ENCODE measurements at places on chromosomes 11 and 22.

GRCh38 chr11:43901551-43901950, 20.9 kb downstream of the ALKBH3 start:
- DNase-seq = no peak

GRCh38 chr11:34727228-34727737, 106.4 kb downstream of the EHF start:
- DNase-seq = no peak

- DNase-seq = no peak
Measured at GRCh38 chr11:106288822-106289387, 211.4 kb downstream of the AASDHPPT start.

- no peak for DNase-seq
Measured at GRCh38 chr11:15551901-15552851, 437.5 kb downstream of the INSC start.

GRCh38 chr11:64536997-64537396, 54.0 kb upstream of the SLC22A12 start:
- no peak for DNase-seq

DNA sequence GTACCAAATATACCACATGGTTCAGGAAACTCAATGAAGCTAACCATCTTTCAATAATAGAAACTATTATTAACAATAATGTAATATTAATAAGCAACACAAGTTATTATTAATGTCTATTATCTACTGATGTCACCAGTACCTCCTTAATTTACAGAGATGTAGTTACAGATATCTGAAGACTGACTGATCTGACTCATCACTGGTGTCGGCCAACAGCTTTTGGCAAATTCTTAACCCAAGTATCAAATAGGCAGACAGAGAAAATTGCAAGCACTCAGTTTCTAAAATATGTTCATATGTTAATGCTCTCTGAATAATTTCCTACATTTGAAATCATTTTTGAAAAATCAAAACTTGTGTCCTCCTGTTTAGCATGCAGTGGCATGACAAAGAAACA, 100.4 kb upstream of the DDI1 start:
- DNase-seq = no peak

GRCh38 chr11:112967082-112967481, 5.9 kb downstream of the NCAM1 start:
- DNase-seq = no peak

DNA sequence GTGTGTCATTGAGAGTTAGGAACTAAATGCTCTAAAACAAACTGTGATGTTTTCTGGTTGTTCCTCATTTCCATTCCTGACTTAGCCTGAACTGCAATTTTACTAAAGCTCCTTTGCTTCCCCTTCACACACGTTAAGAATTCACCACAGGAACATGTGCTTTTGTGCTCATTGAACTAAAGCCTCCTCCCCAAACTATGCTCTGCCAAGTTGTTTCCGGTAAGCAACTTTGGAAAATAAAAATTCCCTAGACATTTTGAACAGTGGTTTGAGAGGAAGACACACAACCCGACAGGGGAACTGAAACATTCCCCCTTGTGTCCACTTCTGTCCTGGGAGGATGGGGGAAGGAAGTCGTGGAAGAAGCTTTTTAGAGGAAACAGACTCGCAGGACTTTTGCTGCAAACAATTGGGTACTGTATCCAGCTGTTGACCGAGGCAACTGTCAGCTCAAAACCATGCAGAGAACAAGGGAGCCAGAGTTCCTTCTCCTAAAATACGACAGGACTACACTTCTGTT, 66.9 kb downstream of the GAB2 start:
- DNase-seq = no peak

DNA sequence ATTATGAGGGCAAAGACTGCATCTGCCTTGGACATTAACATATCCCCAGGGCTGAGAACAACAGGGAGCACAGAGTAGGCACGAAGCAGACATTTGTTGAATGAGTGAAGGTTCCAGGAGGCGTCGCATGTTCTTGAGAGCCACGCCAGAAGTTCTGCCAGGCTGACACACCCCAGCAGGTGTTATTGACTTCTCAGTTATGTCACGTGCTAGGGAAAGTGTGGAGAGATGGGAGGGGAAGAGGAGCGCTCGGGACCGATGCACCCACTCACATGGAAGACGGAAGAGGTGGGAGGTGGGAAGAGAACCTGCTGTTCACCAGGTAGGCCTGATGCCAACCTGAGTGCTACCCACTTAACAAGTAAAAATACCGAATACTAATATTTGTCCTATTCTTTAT, 232.8 kb downstream of the LARGE1 start:
- DNase-seq = no peak

GRCh38 chr22:46043816-46044620, 67.1 kb upstream of the WNT7B start:
- DNase-seq = no peak

- DNase-seq = no peak
Measured at GRCh38 chr11:34337016-34337415, 20.8 kb downstream of the ABTB2 start.

DNA sequence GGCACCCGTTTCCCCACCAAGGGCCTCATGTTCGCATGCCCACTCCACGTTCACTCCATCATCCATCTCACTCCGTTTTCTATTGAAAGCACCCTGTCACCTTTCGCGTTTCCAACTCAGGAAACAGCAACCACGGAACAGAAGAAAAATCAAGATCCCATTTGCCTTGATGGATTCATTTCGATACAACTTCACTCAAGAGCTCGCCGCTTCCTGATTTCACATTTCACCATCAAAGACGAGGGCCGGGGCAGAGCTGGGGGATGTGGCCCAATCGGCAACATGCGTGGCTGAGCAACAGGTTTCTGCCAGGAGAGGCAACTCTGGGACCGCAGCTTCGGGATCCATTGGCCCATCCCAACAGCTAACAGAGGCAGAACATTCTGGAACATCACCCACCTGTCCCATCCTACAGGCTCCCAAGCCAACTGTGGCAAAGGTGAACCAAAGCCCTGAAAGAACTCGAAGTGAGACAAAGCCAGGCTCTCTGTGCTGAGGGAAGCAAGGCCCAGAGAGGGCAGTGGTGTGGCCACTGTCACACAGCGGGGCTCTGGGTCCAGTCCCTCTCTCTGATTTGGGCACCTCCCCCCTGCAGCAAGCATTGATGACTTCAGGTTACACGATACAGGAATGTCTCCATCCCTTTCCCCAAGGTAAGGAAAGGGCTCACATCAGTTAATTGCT, 36.2 kb upstream of the CD5 start:
- no peak for DNase-seq

DNA sequence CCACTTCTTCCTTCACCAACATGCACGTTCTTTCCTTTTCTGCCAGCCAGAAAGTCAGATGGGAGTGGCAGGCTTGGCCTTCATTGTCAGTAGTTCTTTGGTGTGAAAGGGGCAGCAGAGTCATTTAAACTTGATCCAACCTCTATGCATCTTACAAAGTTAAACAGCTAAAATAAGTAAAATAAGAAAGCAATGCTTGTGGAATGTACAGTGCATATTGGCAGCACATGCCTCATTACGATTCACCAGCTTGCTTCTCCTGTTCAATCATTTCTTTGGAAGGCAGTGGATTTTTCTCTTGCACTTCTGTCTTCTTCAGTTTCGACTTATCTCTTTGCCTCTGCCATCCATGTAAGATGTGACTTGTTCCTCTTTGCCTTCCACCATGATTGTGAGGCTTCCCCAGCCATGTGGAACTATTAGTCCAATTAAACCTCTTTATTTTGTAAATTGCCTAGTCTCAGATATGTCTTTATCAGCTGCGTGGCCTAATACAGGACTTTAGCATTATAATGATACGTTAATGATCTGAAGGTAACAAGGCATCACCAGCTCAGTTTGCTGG, 14.8 kb downstream of the LGALS12 start:
- no peak for DNase-seq

- no peak for DNase-seq
Measured at GRCh38 chr11:105201166-105201565, 61.6 kb upstream of the CARD18 start.

DNA sequence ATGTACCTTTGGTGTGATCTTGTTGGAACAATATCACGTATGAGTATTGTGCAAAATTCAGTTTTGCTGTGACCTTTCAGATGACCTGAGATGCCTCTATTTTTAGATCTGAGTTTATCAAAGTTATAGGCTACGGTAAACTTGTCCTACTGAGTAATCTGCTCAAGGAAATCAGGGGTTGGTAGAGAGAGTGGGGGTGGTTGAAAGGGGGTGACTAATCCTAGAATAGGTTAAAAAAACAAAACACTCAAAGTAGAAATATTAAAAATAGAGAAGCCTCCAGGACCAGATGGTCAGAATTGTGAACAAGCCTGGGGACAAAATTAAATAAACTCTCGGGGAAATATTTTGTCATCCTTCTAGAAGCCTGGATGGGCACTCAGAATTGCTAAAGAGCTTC, 59.9 kb upstream of the C11orf87 start:
- DNase-seq = peak; percentile 13

GRCh38 chr11:121104312-121104762, 3.3 kb downstream of the TECTA start:
- no peak for DNase-seq

- DNase-seq = no peak
Measured at GRCh38 chr11:35330931-35331330, 88.4 kb downstream of the SLC1A2 start.

- no peak for DNase-seq
Measured at GRCh38 chr11:57604296-57605027, 7.0 kb downstream of the SERPING1 start.

DNA sequence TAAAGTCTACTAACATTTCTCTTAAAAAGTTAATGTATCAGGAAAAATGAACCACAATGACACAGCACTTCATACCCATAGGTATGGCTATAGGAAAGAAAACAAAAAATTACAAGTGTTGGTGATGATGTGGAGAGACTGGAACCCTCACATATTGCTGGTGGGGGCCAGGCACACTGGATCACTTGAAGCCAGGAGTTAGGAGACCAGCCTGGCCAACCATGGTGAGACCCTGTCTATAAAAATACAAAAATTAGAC, 26.7 kb downstream of the TCF20 start:
- no peak for DNase-seq

DNA sequence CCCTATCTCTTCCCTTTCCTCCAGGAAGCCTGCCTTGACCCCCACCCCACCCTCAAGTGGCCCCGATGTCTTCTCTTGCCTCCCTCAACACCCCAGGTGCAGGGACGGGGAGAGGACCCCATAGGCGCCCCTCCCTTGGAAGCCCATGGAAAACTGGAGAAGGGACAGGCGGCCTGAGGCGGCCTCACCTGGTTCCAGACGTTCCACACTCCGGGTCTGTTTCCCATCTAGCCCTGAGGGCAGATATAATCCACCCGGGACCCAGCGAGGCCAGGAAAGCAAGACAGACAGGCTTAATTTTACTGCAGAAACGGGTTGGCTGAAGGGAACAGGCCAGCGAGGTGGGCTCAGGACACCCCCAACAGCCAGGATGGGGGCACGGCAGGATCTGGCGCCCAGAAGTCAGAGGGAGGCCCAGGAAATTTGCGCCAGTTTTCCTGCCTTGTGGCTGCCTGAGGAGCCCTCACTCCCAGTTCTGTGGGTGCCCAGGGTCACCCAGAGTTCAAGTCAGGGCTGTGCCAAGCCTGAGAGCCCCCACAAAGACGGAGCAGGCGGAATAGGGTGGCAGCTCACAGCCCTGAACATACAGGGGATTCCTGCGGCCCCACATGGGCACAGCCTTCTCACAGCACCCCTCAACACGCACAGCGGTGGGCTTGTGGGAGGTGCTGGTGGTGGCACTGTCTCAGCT, 3.0 kb upstream of the SIGIRR start:
- no peak for DNase-seq

GRCh38 chr22:39938509-39939111, 21.6 kb upstream of the TMA7B start:
- no peak for DNase-seq

- no peak for DNase-seq
Measured at GRCh38 chr11:107011977-107012376, 6.3 kb downstream of the GUCY1A2 start.

GRCh38 chr11:94031625-94032024, 10.5 kb downstream of the HEPHL1 start:
- DNase-seq = no peak

- DNase-seq = no peak
Measured at GRCh38 chr22:17476838-17477237, 86.5 kb upstream of the SLC25A18 start.

DNA sequence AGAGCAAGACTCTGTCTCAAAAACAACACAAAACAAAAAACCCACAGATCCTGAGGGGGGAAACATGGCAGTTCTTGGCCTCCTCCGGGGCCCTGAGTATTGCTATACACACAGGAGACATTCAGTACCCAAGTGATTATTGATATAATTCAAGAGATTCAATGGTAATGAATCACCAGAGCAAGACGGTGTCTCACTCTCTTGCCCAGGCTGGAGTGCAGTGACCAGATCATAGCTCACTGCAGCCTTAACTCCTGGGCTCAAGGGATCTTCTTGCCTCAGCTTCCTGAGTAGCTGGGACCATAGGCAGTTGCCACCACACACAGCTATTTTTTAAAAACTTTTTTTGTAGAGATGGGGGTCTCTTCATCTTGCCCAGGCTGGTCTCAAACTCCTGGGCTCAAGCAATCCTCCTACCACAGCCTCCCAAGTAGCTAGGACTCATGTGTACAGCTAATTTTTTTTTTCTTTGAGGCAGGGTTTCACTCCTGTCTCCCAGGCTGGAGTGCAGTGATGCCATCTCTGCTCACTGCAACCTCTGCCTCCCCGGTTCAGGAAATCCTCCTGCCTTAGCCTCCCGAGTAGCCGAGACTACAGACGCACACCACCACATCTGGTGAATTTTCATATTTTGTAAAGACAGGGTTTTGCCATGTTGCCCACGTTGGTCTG, 21.8 kb upstream of the PIK3C2A start:
- DNase-seq = no peak

DNA sequence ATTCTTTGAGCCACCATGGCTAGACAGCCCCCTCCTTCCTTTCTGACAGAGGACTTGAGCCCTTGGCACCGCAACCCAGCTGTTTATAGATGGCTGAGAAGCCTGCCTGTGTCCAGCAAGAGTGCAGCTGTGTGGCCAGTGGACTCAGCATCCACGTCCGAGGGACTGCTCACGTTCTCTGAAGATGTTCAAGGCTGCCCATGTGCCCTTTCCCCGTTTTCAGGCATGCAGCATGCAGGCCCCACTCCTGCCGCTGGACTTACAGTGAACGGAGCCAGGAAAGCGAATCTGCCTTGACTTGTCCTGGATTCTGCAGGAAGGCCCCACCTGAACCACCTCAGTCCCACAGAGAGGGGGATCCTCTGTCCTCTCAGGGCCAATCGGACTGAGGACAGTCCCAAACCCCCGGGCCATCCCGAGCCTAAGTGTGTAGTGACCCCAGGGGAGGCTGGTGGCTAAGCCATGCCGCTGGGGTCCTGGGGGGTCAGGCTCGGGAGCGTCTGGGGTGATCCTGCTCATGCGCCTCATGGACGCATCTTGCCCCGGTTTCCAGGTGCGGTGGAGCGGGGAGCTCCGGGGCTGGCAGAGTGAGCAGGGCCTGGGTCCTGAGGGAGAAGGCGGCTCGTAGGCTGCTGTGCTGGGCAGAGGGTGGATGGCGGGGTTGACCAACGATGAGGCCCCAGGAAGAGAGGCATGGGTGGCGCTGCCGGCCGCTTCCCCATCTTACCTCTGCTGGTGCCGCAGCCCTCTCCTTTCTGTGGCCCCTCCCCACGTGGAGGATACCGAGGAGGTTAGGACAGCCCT, 170.7 kb downstream of the CTTN start:
- DNase-seq = no peak

GRCh38 chr22:45064313-45065278, 54.8 kb upstream of the PHF21B start:
- peak; percentile 20 for DNase-seq

All from non-pigmented ciliary epithelial cell (primary cell).